ENCODE measurements at places on chromosomes 16 and 17. TPM values are rescaled to one million over a fixed set of nuclear protein-coding genes. Genes with fewer than 3 reads are reported as not detected.

- H3K27ac ChIP-seq = no peak overlapping the region
- peaks cover 6% of the 10 kb centered on the region for H3K4me1 ChIP-seq
- H3K36me3 ChIP-seq = peaks cover 19% of the 10 kb centered on the region
- no peak for DNase-seq
- no peak overlapping the region for H3K4me3 ChIP-seq
- no peaks in the 10 kb centered on the region for H3K27me3 ChIP-seq
Measured at GRCh38 chr16:30349675-30350074, 5.4 kb downstream of the CD2BP2 start.

The CSH1 gene
- not detected for total RNA-seq

- no peak for DNase-seq
- H3K36me3 ChIP-seq = no peaks in the 10 kb centered on the region
- H3K4me3 ChIP-seq = no peak overlapping the region
- no peak overlapping the region for H3K27ac ChIP-seq
- peaks cover 5% of the 10 kb centered on the region for H3K4me1 ChIP-seq
Measured at GRCh38 chr17:5769593-5770354, 185.5 kb upstream of the NLRP1 start.

DNA sequence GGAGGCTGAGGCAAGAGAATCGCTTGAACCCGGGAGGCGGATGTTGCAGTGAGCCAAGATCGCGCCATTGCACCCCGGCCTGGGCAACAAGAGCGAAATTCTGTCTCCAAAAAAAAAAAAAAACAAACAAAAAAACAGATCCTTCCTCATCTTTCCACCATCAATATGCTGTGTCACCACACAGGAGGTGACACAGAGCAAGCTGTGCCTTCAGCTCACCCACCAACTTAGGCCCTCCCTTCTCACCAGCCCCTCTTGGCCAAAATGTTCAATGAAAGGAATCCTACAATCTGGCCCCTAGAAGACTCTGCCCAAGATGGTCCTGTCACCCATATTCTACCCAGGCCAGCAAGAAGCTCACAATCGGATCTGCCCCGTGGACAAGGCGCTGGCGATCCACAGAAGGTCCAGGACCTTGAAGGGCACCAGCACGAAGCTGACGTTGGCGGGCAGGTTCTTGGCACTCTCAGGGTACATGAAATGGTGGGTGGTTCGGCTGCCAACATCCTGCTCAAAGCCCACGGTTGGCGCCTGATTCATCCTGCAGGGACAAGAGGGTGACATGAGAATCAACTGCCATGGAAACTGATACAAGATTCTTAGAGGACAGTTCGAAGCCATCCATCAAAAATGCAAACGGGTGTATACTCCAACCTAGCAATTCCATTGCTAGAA is 41.4 kb downstream of the DDX19A start:
- no peak for DNase-seq
- peaks cover 13% of the 10 kb centered on the region for H3K36me3 ChIP-seq
- H3K27me3 ChIP-seq = no peaks in the 10 kb centered on the region
- no peak overlapping the region for H3K4me3 ChIP-seq

The NME1 gene
- total RNA-seq = 106 TPM

DNA sequence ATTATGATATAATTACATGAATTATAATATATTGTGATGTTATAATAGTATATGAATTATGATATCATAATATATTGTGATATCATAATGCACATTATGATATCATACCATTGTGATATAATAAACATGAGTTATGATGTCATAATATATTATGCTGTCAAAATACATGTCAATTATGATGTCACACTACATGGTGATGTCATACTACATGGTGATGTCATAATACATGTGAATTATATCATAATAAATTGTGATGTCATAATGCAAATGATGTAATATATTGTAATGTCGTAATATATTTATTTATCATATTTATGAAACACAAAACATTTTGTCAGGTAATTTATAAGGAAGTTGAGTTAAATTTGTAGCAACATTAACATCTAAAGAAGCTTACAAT is 1950.1 kb downstream of the TP53TG3F start:
- H3K4me3 ChIP-seq = no peak overlapping the region
- no peak overlapping the region for H3K27ac ChIP-seq
- H3K36me3 ChIP-seq = no peaks in the 10 kb centered on the region
- DNase-seq = no peak

DNA sequence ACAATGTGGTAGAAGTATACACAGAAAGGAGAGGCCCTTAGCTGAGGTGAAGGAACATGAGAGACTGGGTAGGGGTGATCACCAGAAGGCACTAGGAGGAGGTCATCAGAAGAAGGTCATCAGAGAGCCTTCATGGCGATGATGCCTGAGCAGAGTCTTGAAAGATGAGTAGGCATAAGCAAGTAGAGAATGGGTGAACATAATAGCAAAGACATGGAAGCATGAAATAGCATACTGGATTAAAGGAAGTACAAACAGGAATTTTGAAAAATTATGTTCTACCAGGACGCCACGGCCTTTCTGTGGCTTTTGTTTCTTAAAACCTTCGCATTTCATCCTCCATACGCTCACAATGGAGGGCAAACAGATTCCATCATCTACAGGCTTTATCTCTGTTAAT is 2.9 kb downstream of the IKZF3 start:
- H3K4me1 ChIP-seq = no peaks in the 10 kb centered on the region
- no peak overlapping the region for H3K4me3 ChIP-seq
- no peak overlapping the region for H3K27ac ChIP-seq
- H3K36me3 ChIP-seq = no peaks in the 10 kb centered on the region
- H3K27me3 ChIP-seq = peaks cover 48% of the 10 kb centered on the region

- no peaks in the 10 kb centered on the region for H3K27me3 ChIP-seq
- DNase-seq = no peak
- H3K27ac ChIP-seq = no peak overlapping the region
- H3K36me3 ChIP-seq = peaks cover 8% of the 10 kb centered on the region
- H3K4me3 ChIP-seq = peak overlapping the region; percentile 76
- H3K4me1 ChIP-seq = peaks cover 26% of the 10 kb centered on the region
Measured at GRCh38 chr16:29806641-29807425, 504 bp downstream of the MAZ start.

The RRAD gene
- 0.36 TPM for total RNA-seq

GRCh38 chr17:76468634-76469010 is 1.2 kb downstream of the AANAT start:
- no peak overlapping the region for H3K4me3 ChIP-seq
- no peaks in the 10 kb centered on the region for H3K4me1 ChIP-seq
- no peaks in the 10 kb centered on the region for H3K36me3 ChIP-seq
- H3K27ac ChIP-seq = no peak overlapping the region

- no peaks in the 10 kb centered on the region for H3K36me3 ChIP-seq
- DNase-seq = no peak
- H3K27me3 ChIP-seq = no peaks in the 10 kb centered on the region
- peaks cover 4% of the 10 kb centered on the region for H3K4me1 ChIP-seq
- H3K4me3 ChIP-seq = no peak overlapping the region
- no peak overlapping the region for H3K27ac ChIP-seq
Measured at GRCh38 chr17:57586742-57587141, 158.4 kb downstream of the CCDC182 start.

GRCh38 chr16:8647721-8648318 is 26.3 kb downstream of the METTL22 start:
- peaks cover 4% of the 10 kb centered on the region for H3K4me1 ChIP-seq
- no peak for DNase-seq
- H3K27me3 ChIP-seq = no peaks in the 10 kb centered on the region
- peaks cover 39% of the 10 kb centered on the region for H3K36me3 ChIP-seq
- H3K4me3 ChIP-seq = no peak overlapping the region
- H3K27ac ChIP-seq = no peak overlapping the region

The ZNF597 gene
- total RNA-seq = 2.2 TPM

The ALDH3A1 gene
- 1.0 TPM for total RNA-seq

DNA sequence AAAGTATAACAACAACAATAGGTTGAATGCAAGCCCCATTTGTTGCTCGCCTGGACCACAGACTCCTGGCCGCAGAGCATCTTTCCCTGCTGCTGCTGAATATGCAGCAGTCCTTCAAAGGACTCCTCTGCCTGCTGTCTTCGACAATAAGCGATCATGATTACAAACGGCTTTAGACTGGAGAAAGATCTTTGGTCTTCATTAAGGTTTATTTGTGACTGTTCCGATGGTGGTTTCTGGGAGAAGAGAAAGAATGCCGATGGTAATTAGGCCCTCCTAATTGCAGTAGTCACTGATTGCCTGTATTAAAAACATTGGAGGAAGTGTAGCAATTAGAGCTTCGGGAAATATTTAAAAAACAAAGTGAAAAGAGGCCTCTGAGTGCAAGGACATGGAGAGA is 138.2 kb downstream of the CACNG3 start:
- peaks cover 13% of the 10 kb centered on the region for H3K27me3 ChIP-seq

The C1QTNF8 gene
- total RNA-seq = not detected

- peaks cover 8% of the 10 kb centered on the region for H3K4me1 ChIP-seq
- no peak within 1 kb of the TSS for H3K4me3 ChIP-seq
- no peaks in the 10 kb centered on the region for H3K36me3 ChIP-seq
- DNase-seq = no peak
- peaks cover 12% of the 10 kb centered on the region for H3K27me3 ChIP-seq
- no peak within 1 kb of the TSS for H3K27ac ChIP-seq
Measured at GRCh38 chr16:1488619-1489018, at the start of gene PTX4. Gene PTX4, minus strand, starts transcription at chr16:1488944. Its CDS starts 35 bp downstream, at chr16:1488909.

DNA sequence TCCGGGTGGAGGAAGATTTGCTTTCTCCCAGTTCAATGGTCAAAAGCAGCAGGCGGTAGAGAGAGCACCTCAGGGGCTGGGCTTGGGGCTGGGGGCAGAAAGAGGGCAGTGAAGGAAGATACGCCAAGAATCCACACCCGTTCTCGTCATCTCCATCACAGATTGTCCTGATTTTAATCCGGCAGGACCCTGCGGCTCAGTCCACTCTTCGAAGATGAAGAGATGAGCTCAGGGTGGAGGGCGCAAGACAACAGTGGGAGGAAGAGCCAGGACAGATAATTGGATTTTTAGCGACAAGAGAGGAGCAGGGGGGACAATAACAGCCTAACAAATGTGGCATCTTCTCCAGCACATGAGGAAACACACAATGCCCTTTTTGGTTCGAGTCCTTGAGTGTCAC is 165.9 kb downstream of the SDK2 start:
- H3K36me3 ChIP-seq = no peaks in the 10 kb centered on the region
- no peak overlapping the region for H3K27ac ChIP-seq
- DNase-seq = no peak
- H3K4me3 ChIP-seq = no peak overlapping the region
- H3K4me1 ChIP-seq = peaks cover 4% of the 10 kb centered on the region

DNA sequence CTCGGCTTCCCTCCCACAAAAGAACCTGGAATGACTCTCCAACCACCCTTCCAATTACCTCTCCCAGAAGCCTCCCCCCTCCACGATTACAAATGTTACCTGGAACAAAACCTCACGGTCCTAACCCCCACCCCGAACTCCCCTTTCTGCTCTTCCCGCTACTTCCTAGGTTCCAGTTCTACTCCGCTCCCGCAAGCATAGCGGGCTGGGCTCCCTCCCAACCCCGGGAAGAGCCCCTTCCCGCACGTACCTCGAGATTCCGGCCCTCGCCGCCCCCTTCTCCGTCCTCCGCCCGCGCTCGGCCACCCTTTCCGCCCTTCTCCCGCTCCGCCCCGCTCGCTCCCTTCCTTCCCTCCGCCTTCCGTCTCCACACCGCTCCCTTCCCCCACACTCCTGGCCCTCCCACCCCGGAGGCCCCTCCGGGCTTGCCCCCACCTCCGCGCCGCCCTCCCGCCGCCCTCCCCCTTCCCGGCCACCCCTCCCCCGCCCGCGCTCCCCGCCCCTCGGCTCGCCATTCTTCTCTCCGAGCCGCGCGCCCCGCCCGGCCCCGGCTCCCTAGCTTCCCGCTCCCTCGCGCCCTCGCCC is 457 bp downstream of the CHTF8 start:
- no peaks in the 10 kb centered on the region for H3K27me3 ChIP-seq
- DNase-seq = peak; percentile 82
- peaks cover 7% of the 10 kb centered on the region for H3K36me3 ChIP-seq
- peaks cover 34% of the 10 kb centered on the region for H3K4me1 ChIP-seq
- peak overlapping the region; percentile 99 for H3K4me3 ChIP-seq

DNA sequence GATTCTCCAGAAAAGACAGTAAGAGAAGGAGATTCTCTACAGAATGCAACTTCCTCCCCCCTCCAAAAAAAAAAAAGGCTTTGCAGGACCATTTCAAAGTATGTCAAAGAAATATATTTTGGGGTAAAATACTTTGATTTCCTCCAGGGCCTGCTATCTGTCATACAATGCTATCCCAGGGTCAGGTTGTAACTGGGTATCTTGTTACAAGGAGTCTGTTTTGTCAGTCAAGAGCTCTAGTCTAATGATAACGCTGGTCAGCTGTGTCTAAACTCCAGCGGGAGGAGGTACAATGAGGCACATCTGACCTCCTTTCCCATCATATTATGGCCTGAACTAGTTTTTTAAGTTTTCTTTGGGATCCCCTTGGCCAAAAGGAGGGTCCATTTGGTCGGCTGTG is 408.4 kb upstream of the CDH5 start:
- no peak overlapping the region for H3K4me3 ChIP-seq
- DNase-seq = no peak
- no peak overlapping the region for H3K27ac ChIP-seq
- H3K27me3 ChIP-seq = peaks cover 15% of the 10 kb centered on the region
- no peaks in the 10 kb centered on the region for H3K4me1 ChIP-seq
- H3K36me3 ChIP-seq = no peaks in the 10 kb centered on the region

The ZACN gene
- total RNA-seq = 0.36 TPM

DNA sequence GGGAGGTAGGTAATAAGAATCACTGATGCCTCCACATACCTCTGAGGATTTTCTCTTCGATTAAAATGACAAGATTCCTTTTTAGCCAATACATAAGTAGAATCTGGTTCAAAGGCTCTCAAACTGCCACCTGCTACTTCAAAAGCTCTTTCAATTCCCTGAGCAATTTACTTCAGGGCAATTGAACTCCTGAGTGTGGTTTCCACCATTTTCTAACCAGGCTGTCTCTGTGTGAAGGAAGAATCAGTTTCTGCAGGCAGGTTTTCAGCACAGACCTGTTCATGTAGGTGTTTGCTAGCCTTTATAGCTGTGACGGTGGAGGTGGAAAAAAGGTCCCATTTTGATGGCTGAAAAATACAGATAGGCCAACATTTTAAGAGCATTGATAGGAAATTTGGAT is 18.2 kb upstream of the HS3ST3B1 start:
- peaks cover 3% of the 10 kb centered on the region for H3K27me3 ChIP-seq
- no peak for DNase-seq
- no peaks in the 10 kb centered on the region for H3K36me3 ChIP-seq
- no peak overlapping the region for H3K4me3 ChIP-seq
- H3K27ac ChIP-seq = no peak overlapping the region

DNA sequence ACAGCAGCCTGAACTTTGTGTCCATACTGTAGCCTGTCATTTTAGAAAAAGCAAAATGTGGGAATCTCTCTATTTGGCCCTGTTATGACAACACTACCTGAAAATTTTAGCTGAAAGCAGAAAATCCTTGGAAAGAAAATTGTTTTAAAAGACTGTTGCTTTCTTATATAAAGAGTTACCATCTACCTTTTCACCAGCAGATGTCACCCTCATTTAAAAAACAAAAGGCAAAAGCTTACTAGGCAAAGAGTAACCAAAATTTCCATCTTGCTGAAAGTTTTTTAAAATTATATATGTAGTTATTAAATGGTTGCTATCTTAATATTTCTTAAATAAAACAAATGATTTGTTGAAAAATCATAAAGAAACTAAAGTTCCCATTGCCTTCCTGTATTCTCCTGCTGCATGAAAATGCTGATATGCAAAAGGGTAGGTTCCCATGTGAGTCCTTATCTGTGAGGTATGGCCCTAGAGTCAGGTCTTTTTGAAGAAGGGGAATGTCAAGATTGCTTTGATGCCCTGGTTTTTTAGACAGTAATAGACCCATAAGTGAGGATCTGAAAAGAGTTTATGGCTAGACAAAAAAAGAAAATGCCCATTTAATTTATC is 61.0 kb downstream of the TNRC6C start:
- DNase-seq = no peak
- H3K36me3 ChIP-seq = peaks cover 2% of the 10 kb centered on the region
- H3K4me3 ChIP-seq = no peak overlapping the region
- H3K27ac ChIP-seq = no peak overlapping the region
- H3K27me3 ChIP-seq = no peaks in the 10 kb centered on the region

The GDPD3 gene
- total RNA-seq = 13.8 TPM
